ENCODE measurements at places on chromosomes 12 and 14.
A peak's percentile ranks its signal among the peaks of the same experiment; 100 is the strongest.

- no peak for DNase-seq
Observed at GRCh38 chr12:14910090-14910915, 24.6 kb upstream of the MGP start.

GRCh38 chr14:29681316-29681715, 246.3 kb downstream of the PRKD1 start:
- no peak for DNase-seq

GRCh38 chr12:91944637-91945036, 201.0 kb downstream of the BTG1 start:
- DNase-seq: no peak

DNA sequence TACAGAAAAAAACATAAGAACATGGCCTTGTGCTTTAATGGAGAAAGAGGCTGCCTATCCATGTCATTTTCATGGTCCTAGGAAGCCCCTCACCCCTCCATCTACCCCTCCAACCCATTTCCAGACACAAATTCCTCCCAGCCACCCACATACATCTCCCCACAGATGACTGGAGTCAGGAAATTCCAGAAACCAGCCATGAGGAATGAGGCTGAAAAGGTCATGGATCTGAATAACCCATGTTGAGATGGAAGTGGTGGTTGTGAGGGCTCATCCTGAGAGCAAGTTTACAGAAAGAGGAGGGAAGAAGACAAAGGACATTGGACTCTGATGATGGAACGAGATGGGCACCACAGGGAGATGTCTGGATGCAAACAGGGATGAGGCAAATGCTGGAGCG, 23.9 kb upstream of the C12orf42 start:
- DNase-seq: no peak

- DNase-seq: no peak
Observed at GRCh38 chr12:22935501-22935900, 310.5 kb downstream of the ETNK1 start.

GRCh38 chr14:30620178-30620577, 1.9 kb upstream of the SCFD1 start:
- DNase-seq: no peak

GRCh38 chr14:70254476-70254961, 65.8 kb upstream of the SLC8A3 start:
- DNase-seq: peak; percentile 57

DNA sequence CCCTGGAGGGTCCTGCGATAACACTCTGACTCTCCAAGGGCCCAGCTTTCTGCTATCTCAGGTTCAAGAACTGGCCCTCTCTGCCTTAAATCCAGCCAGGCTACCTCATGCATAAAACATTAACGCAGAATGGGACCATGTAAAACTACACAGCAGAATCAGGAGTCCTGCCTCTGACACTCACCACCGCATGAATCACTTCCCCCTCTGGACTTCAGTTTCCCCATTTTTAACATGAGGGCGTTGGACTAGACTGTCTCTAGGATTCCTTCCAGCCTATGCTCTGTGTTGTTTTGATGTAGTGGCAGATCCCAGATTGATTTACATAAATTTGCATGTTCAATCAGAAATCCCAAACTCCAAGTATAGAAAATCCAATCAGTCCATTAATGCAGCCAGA, 3.3 kb downstream of the NCKAP5L start:
- DNase-seq: no peak

DNA sequence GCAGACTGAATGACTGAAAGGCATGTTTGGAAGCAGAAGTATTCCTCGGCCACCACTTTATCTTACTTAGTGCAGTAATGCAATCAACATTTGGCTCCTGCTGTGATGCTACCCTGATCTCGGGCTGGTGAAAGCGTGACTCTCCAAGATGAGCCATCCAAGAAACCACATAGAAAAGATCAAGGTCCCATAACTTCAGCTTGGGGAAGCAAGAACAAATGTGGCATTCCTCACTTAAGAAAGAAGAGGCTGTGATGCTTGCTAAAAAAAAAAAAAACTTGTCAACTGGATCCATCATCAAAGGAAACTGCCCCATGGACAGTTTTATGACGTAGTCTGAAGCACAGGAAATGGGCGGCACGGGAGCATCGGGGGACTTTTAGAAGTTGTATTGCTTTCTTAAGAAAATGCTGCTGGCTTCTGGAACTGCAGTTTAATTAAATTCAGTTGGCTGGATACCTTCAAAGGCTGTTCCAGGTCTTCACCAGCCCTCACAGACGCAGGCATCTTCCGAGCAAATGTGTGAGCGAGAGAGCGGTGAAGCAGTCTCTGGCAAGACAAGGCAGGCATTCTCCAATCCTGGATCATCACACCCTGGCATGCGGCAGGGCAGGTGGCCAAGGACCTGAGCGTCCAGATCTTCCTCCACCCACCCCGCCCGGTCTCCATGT, 38.2 kb upstream of the MAP1LC3B2 start:
- DNase-seq: no peak

DNA sequence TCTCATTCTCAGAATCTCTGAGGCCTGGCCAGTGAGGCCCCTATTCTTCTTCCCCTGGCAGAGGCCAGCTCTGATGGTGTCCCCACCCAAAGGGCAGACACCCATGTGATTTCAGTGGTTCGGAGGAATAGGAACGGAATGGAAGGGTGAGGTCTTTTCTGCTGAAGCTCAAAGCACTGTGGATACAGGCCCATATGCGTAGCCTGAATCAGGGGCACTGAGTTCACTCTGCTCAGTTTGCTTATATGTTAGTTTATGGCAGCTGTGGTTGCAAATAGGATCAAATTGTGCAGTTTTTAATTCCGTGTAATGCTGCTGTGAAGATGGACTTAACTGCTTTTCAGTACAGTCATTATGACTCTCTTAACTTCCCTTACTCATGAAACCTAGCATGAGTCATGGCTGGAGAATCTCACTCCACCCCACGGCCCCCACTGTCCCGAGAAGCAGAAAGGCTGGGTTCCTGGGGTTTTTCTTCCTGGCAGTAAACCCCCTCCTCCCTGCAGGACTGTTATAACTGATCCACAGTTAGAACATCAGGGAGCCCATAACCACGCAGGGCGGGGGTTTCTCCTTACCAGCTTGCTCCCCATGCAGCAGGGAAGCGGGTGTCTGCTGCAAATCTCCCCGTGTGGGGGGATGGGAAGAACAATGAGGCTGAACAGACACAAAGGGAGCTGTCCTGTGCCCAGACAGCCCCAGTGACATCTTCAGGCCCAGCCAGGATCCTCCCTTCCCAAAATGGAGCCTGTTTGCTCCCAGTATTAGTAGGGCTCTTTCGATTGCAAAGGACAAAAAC, 122.7 kb downstream of the SLC38A6 start:
- DNase-seq: no peak

GRCh38 chr14:20376071-20376588, 32.7 kb downstream of the PARP2 start:
- DNase-seq: no peak

DNA sequence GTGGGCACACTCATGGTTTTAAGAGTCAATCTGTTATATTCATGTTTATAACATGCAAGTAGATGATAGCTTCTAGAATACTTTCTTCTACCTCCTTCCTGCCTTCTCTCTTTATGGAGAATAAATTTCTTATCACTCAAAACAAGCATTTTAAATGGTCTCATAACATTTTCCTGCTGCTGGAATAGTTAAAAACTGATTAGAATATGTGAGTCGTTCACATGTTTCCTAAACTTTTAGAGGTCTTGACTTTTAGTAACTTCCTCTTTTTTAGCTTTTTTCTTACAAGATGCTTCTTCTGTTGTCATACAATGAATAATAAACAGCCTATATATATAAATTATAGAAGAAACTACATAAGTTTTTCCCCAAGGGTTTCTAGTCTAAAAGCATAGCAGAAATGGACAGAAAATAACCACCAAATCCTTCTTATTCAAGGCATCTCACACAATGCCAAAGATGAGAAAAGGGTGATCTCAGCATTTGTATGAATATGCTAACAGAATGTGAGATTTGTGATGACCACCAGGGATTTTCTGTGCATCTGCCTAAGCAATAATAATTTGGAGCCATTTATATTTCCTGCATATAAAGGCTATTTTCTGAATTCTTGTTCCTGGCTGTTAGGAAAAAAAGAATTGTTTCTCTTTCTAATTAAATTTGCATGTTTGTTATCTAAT, 127.8 kb downstream of the DAAM1 start:
- no peak for DNase-seq

- DNase-seq: no peak
Observed at GRCh38 chr14:99574099-99574880, 29.7 kb downstream of the CCDC85C start.

GRCh38 chr14:21997300-21997699, 323.7 kb upstream of the OR4E1 start:
- no peak for DNase-seq

DNA sequence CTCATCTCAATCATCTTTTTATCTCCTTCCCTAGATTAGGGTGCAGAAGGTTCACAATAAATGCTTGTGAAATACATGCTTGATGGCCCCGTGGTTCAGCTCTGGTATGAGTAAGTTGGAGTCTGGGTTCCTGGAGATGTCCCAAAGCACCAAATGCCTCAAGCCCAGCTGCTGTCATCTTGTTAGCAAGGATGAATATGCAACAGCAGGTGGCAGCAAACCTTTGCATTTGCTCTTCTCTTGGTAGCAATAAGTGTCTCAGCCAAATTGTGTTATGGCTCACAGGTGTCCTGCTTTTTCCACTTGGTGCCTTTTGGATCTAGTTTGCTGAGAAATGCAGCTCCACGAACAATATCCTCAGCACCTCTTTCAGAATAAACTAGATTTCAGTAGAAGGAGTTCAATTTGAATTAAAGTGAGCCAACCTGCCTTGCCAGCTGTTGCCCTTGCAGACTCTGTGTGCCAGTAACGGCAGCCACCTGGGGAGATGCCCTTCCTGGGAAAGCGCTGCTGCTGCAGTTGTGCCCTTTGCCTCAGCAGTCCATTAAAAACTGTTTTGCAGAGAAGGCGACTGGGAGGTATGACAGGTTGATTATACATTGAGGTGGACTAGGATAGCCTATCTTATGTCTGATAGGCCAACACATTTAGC, 417.3 kb downstream of the SNAPC1 start:
- peak; percentile 76 for DNase-seq

Data from NCI-H1105 treated with DMSO at 0.1 percent for 48 hours (cell line).